ENCODE measurements at places on chromosomes 16 and 17. TPM values are rescaled to one million over a fixed set of nuclear protein-coding genes. Genes with fewer than 3 reads are reported as not detected.

Gene TP53TG3C
- not detected for total RNA-seq

- no peak for DNase-seq
Measured at GRCh38 chr17:28317099-28317965, 1.7 kb upstream of the TMEM97 start.

DNA sequence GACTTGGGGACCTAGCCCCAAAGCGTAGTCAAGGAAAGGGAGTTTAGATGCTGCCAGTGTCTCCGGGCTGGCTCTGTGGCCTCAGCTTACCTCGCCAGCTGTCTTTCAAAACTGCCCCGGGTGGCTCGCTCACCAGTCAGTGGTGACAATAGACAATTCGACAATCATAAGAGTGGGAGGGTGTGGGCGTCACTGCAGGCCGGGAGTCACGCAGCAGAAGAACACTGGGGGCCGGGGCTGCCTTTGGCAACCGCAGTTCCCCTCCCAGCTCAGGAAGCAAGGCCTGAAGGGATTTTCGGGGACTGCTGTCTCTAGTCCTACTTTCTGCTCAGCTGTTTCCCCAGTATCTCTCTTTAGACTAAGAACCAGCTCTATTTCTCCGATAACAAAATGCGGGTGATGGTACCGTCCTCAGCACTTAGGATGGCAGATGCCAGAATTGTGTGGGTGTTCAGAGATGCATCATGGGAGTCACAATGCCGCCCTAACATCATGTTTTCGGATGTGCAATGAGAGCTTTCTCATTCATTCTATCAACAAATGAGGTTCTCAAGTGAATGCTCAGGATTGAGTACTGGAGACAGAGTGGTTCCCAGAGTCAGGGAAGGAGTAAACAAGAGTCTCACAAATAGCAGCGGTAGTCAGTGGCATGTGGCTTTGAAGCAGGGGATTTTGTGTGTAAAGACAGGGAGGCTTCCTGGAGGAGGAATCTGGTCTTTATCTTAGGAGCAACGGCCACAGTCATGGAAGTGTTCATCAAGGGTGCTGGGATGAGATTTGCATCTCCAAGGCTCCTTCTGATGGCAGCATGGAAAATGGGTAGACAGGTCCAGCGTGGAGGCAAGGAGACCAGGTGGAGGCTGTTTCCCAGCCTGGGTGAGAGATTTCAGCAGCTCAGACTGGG, 93.1 kb downstream of the ZDHHC7 start:
- DNase-seq = no peak

DNA sequence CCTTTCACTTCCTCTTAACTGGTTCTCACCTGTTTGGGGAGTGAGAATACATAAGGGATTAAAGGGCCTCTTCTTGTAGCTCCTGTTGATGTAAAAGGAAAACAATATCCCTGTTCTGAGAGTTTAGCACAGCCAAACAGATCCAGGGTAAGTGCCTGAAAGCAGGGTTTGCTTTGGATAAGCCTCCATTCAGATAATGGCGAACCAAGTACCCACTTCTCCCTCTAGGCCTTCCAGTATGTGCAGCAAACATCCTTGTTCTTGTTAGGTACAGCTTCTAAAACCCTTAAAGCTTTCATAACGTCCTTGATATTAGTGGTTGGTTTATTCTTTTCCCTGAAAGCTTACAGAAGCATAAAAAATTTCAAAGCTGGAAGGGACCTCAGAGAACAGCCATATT, 130.6 kb upstream of the DNAH9 start:
- no peak for DNase-seq

Gene DHRS7C
- total RNA-seq = not detected

DNA sequence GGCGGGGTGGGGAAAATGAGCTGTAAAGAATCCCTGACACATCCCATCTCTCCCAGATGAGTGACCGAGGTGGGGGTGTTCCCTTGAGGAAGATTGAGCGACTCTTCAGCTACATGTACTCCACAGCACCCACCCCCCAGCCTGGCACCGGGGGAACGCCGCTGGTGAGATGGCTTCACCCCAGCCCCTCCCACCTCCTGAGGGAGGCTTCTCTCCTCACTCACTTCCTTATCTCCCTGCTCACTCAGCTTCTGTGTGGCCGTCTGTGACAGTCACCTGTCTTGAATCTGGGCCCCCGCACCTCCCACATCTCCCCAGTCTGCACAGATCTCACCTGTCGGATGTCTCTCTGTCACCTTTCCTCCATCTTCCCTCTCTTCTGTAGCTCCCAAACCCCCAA, 13.4 kb downstream of the PDK2 start:
- no peak for DNase-seq

GRCh38 chr17:36934692-36935630, 2.3 kb upstream of the LHX1 start:
- DNase-seq = no peak

- DNase-seq = no peak
Measured at GRCh38 chr17:58229881-58230280, 8.5 kb upstream of the LPO start.

GRCh38 chr16:86986809-86987487, 330.2 kb downstream of the C16orf95 start:
- DNase-seq = no peak

- DNase-seq = no peak
Measured at GRCh38 chr17:4097165-4097960, 45.5 kb downstream of the ZZEF1 start.

GRCh38 chr17:80586846-80587228, 42.2 kb downstream of the RPTOR start:
- DNase-seq = no peak

Gene AGRP
- not detected for total RNA-seq

GRCh38 chr17:79497777-79498348, 113.0 kb downstream of the RBFOX3 start:
- no peak for DNase-seq

Gene ALDH3A2
- total RNA-seq = 199 TPM

Gene HOXB7
- total RNA-seq = 16.7 TPM

Gene TUBG1
- 22.4 TPM for total RNA-seq

Gene SPATA32
- total RNA-seq = 0.48 TPM

All from transverse colon (tissue), 4 donors.